ENCODE measurements at places on chromosomes 7 and 10.

GRCh38 chr7:134476044-134476443, 17.1 kb upstream of the AKR1B1 start:
- DNase-seq = no peak

DNA sequence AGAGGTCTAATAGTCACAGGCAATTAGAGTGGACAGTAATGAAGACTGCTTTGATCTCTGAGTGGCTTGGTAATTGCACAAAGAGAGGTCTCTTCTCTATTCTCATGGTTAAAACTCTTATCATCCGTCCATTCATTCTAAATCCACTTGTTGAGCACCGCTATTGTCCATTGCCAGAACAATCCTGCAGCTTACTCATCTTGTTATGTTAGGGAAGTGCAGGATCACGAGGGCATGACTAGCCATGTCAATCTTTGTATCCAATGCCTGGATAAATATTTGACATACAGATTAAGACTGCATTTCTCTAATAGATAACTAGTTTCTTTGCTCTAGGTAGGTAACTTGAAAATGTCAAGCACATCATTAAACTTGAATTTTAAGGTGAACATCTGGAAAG, 14.9 kb downstream of the SFTPD start:
- DNase-seq = no peak

- no peak for DNase-seq
Observed at GRCh38 chr7:11317766-11318165, 344.1 kb downstream of the PHF14 start.

DNA sequence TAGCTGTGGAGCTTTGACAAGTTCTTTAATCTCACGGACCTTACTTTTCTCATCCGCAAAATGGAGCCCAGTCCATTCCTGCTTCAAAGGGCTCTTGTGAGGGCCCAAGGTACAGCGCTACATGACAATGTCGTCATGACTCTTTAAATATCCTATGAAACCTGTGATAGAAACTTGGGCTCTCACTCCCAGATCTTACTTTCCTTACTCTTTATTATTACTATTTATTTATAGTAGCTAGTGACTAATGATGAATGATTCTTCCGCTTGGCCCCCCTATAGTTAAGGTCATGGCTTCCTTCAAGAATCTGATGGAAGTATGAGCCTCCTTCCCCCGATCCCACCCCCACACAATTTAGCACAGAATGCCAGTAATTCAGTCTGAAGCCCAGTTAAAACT, 41.9 kb downstream of the RBM20 start:
- DNase-seq = no peak

DNA sequence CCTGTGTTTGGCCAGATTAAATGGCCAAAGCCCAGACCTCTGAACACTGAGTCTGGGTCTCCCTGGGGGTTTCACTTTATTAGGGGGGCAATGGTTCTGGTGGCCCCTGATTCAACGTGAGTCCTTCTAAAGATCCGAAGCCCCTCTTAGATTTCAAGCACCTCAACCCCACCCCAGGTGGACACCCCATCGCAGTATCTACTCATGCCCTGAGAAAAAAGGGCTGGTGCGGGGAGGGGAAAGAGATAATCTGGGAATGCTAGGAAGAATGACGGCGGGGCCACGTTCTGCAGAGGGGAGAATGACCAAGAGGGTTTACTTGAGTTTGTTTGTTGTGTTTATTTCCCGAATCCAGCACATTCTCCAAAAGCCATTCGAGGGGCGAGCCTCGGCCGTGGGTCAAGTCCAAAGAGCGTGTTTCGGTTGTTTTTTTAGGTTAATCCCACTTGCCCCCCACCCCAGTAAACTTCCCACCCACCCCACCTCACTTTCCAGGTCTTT, 832 bp downstream of the PDLIM1 start:
- no peak for DNase-seq

GRCh38 chr7:130669085-130669700, 645 bp upstream of the COPG2 start:
- no peak for DNase-seq

GRCh38 chr7:148242294-148242821, 348.2 kb upstream of the C7orf33 start:
- DNase-seq = peak; percentile 79

DNA sequence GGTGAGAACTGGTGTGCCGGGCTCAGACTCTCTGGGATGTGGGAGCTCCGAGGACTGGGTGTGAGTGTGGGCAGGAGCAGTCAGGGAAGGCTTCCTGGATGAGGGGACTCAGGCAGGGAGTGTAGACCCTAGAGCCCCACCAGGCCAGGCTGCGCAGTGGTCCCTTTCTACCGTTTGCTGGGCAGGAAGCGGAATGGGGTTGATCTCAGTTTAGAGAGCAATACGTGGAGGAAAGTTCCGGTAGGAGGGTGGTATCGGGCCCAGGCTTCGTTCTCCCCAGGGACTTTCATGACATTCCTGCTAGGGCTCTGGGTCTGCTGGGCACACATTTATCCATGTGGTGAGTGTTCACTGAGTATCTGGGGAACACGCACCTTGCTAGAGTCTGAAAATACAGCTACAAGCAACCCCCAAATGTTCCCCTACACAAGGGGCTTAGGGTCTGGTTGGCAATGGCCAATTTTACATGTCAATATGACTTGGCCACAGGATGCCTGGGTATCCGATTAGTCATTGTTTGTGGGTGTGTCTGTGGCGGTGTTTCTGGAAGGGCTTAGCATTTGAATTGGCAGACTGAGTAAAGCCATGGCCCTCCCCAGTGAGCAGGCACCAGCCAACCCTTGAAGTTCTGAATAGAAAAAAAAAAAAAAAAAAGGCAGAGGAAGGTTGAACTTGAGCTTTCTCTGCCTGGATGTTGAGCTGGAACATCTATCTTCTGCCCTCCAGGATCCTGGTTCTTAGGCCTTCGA, 20.8 kb downstream of the GHRHR start:
- DNase-seq = peak; percentile 70

DNA sequence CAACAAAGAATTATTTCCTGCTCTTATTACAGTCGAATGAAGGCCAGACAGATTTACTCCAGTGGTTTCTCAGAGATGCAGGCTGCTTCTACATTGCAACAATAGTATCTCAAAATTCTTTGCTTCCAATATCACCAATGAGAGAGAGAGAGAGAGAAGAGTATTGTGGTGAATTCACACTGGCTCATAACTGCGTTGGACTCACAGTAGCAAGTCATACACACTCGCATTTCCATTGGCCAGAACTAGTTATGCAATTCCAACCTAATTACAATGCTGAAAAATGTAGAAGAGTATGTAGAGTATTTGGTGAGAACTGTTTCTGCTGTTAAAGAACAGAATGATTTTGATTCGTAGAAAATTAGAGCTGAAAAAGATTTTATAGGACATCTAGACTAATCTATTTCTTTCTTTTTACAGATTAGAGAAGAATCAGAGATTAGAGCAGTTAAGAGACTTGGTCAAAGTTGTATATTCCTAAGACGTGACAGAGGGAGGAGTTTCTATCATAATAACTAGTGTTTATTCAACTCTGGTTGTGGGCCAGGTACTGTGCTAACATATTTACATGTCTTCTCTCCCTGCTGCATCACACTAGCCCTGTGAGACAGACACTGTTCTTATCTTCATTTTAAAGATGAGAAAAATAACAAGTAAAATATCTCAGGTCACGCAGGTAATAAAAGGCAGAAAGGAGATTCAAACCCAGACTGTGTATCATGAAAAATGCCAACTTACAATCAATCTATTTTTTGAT, 34.6 kb upstream of the PDK4 start:
- no peak for DNase-seq

GRCh38 chr10:62636825-62637248, 167.7 kb upstream of the ADO start:
- no peak for DNase-seq
